ENCODE measurements at places on chromosomes 3 and 15. TPM values are rescaled to one million over a fixed set of nuclear protein-coding genes. Genes with fewer than 3 reads are reported as not detected.

- H3K27me3 ChIP-seq = peaks cover 1% of the 10 kb centered on the region
- no peaks in the 10 kb centered on the region for H3K36me3 ChIP-seq
- DNase-seq = no peak
- H3K27ac ChIP-seq = no peak overlapping the region
- H3K4me3 ChIP-seq = no peak overlapping the region
- no peaks in the 10 kb centered on the region for H3K4me1 ChIP-seq
Measured at GRCh38 chr15:36075333-36075732, 504.1 kb upstream of the CDIN1 start.

- peaks cover 1% of the 10 kb centered on the region for H3K27me3 ChIP-seq
- H3K4me3 ChIP-seq = no peak overlapping the region
- no peaks in the 10 kb centered on the region for H3K36me3 ChIP-seq
- no peak overlapping the region for H3K27ac ChIP-seq
- H3K4me1 ChIP-seq = no peaks in the 10 kb centered on the region
Measured at GRCh38 chr3:63762180-63762579, 56.9 kb upstream of the C3orf49 start.

The SLC6A11 gene
- 0.15 TPM for total RNA-seq

DNA sequence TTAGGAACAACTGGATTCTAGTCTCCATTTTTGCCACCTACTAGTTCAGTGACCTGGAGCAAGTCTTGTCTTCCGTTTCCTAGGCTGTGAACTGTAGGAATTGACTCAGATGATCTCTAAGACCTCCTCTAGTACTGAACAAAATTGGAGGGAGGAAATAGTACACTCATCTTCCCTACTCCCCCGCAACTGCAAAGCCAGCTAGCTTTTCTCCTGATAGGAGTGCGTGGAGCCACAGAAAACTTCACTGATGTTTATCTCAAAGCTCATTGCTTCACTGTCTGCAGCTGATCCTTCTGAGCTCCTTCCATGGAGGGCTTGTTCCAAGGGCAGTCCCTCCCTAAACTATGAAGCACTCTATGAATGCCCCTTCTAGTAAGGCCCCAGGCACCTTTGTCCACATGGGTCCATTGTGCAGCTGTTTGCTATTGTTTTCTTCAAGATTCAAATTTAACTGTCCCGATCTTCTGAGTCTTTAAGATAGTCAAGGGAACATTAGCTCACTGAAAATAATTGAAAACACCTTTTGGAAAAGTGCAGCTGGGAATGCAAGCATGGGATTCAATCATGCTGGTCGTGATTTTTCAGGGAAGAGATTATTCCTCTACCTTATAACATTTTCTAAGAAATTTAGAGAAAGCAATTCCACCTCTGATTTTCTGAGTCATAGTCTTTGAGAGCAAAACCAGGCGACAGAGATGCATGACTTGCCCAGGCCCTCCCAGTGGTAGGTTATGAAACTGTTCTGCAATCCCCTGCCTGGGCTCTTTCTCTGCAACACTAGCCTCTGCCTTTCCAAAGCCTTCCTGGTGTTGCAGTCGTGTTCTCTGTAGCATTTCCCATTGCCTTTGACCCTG is 24.3 kb downstream of the FILIP1L start:
- peaks cover 14% of the 10 kb centered on the region for H3K4me1 ChIP-seq
- H3K36me3 ChIP-seq = no peaks in the 10 kb centered on the region
- peak overlapping the region; percentile 49 for H3K27ac ChIP-seq

DNA sequence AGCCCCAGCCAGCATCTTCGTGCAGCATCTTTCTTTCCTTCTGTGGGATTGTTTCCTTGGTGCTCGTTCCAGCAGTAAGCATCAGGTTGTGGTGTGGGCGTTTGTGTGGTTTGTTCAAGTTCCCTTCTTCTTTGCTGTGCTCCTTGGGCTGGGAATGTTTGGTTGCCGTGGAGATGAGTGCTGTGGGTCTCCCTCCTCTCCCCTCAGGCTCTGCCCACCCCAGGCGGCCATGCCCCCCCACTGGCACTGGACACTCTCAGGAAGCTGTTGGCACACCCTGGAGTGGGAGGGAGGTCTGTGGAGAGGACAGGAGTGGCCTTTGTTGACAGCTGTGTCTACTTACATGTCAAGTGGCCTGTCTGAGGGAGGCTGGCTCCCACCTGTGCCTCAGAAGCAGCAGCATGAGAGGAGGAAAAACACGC is 46.5 kb upstream of the SACM1L start:
- H3K4me1 ChIP-seq = peaks cover 62% of the 10 kb centered on the region
- peaks cover 10% of the 10 kb centered on the region for H3K36me3 ChIP-seq
- no peak for DNase-seq
- H3K27me3 ChIP-seq = no peaks in the 10 kb centered on the region
- H3K4me3 ChIP-seq = peak overlapping the region; percentile 51
- H3K27ac ChIP-seq = peak overlapping the region; percentile 77

DNA sequence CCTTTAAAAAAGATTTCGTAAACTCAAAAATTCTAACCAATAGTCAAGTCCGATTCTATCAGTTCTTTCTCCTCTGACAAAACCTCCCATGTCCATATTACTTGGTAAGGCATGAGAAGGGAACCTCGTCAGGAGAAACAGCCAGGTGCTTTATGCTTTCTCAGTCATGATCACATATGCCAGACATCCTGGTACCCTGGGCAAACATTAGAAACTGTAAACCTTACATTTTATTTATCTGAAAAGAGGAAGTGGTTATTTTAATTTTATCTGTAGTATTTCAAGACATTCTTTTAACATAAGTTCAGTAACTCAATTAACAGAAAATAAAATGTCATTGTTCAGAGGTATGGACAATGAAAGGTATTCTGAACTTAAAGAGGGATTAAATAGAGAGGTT is 474.8 kb upstream of the GBE1 start:
- no peak for DNase-seq
- H3K4me1 ChIP-seq = no peaks in the 10 kb centered on the region
- H3K4me3 ChIP-seq = no peak overlapping the region
- no peaks in the 10 kb centered on the region for H3K36me3 ChIP-seq
- H3K27ac ChIP-seq = no peak overlapping the region

DNA sequence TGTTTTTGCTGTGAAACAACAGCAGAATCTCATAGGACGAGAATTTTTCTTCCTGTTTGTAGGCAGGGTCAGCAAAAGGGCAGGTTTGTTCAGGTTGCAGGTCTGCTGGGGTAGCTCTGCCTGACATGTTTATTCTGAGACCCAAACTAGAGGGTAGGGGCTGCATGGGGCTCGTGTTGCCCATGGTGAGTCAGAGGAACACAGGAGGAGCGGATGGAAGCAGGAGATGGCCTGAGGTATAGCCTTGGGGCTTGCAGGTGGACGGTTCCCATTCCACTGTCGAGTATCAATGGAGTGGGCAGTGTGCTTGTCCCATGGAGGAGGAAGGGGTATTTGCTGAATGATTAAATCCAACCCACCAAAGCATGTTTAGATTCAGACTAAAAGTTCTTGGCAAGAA is 138.9 kb downstream of the APBA2 start:
- no peak overlapping the region for H3K27ac ChIP-seq
- no peak for DNase-seq
- H3K36me3 ChIP-seq = no peaks in the 10 kb centered on the region

The SLTM gene
- 71.9 TPM for total RNA-seq

The ESYT3 gene
- total RNA-seq = not detected

DNA sequence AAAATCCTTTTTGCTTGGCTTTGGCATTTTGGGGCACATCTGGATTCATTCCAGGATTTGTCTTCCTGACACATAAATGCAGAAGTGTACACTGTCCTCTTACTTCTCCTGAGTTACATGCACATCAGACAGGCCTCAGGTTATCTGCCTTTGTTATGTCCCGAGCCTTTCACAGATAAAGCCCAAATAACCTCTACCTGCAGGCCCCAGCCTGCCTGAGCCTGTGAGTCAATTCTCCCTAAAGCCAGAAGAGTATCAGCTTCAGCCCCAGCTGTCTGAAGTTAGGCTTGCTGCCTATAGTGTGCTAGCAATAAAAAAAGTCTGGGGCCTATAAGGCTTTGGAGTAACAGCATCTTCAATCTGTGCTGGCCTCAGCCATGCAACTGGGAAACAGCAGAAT is 17.7 kb upstream of the GSK3B start:
- H3K4me3 ChIP-seq = no peak overlapping the region
- no peak for DNase-seq
- no peaks in the 10 kb centered on the region for H3K36me3 ChIP-seq
- no peak overlapping the region for H3K27ac ChIP-seq
- H3K4me1 ChIP-seq = no peaks in the 10 kb centered on the region
- peaks cover 2% of the 10 kb centered on the region for H3K27me3 ChIP-seq

DNA sequence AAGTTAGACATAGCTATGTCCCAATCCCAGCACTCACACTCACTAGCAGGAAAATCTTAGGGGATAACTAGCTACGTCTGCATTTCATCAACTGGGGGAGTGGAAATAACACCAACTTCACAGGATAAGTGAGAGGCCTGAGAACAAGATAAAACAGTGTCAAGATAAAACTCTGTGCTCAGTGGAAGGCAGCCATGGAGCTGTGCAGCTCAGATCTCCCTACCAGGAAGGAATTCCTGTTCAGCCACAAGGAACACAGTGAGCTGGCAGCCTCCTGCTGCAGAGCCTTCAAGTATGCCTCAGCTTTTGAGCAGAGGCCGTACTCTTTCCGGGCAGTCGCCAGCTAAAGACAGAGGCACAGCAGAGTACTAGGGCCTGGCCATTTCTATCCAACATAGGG is 115.8 kb upstream of the TOPAZ1 start:
- H3K27me3 ChIP-seq = no peaks in the 10 kb centered on the region
- no peak overlapping the region for H3K27ac ChIP-seq
- DNase-seq = no peak

The MYD88 gene
- 51.0 TPM for total RNA-seq

The PRTG gene
- total RNA-seq = 165 TPM

DNA sequence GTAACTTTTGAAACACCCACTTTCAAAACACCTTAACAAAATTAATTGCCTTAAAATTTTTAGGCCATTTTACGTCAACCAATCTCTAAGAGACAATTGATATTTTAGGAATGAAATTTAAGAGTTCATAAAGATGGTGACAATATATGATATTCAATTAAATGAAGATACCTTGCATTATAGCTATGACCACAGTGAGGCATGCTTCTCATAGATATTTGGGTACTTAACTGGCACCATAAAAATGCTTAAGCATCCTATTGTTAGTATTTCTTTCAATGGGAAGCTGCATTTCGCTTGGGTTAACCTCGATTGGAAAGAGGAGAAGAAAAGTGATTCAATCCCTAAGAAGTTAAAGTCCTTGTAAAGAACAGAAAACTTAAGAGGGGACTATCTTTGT is 209.0 kb downstream of the GAP43 start:
- H3K4me1 ChIP-seq = peaks cover 13% of the 10 kb centered on the region
- H3K27me3 ChIP-seq = no peaks in the 10 kb centered on the region
- no peak overlapping the region for H3K4me3 ChIP-seq
- H3K36me3 ChIP-seq = no peaks in the 10 kb centered on the region
- no peak overlapping the region for H3K27ac ChIP-seq

The OSBPL10 gene
- total RNA-seq = 61.0 TPM

The ITGA11 gene
- total RNA-seq = 0.28 TPM

GRCh38 chr3:110749006-110749405 is 322.6 kb upstream of the NECTIN3 start:
- no peak for DNase-seq
- H3K27ac ChIP-seq = no peak overlapping the region
- no peaks in the 10 kb centered on the region for H3K36me3 ChIP-seq

The DHFR2 gene
- total RNA-seq = 1.9 TPM

The IL12A gene
- 0.67 TPM for total RNA-seq

- no peaks in the 10 kb centered on the region for H3K4me1 ChIP-seq
- H3K36me3 ChIP-seq = no peaks in the 10 kb centered on the region
- no peak for DNase-seq
- H3K4me3 ChIP-seq = no peak overlapping the region
- H3K27ac ChIP-seq = no peak overlapping the region
Measured at GRCh38 chr3:31476209-31476608, 56.5 kb upstream of the STT3B start.

DNA sequence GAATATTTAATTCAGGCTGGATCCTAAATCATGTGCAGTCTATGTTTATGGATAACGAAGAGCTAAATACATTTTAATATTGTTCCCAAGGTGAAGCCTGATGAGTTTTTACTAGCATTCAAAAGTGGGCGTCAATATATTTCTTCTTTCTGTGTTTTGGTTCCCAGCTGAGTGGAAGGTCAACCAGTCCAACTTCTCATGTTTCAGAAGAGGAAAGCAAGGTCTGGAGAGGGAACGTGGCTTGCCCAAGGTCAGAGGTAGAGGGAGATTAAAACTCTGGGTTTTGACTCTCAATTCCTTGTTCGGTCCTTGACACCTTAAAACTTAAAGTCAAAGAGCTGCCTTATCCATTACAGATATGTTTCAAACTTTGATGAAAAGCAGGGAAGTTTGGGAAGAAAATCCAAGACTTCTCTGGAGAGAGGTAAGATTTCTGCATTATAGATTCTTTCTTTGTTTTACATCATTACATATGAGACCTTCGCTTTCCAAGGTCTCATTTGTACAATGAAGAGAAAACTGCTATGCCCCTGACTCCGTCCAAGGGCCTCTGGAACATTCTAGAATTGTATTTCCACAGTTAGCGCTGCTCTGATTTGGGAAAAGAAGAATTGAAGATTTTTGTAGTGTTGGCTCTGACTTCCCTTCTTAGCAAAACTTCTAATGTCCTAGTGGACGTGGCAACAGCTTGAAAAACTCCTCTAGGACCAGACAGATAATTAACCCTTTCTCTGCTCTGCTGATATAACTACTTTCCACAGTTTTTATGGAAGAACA is 57.7 kb upstream of the HES1 start:
- H3K4me3 ChIP-seq = no peak overlapping the region
- H3K4me1 ChIP-seq = peaks cover 8% of the 10 kb centered on the region
- DNase-seq = no peak
- peaks cover 4% of the 10 kb centered on the region for H3K27me3 ChIP-seq
- H3K27ac ChIP-seq = no peak overlapping the region

GRCh38 chr3:112633757-112634156 is 7.2 kb downstream of the CCDC80 start:
- no peak overlapping the region for H3K27ac ChIP-seq
- H3K4me1 ChIP-seq = peaks cover 18% of the 10 kb centered on the region
- DNase-seq = no peak

DNA sequence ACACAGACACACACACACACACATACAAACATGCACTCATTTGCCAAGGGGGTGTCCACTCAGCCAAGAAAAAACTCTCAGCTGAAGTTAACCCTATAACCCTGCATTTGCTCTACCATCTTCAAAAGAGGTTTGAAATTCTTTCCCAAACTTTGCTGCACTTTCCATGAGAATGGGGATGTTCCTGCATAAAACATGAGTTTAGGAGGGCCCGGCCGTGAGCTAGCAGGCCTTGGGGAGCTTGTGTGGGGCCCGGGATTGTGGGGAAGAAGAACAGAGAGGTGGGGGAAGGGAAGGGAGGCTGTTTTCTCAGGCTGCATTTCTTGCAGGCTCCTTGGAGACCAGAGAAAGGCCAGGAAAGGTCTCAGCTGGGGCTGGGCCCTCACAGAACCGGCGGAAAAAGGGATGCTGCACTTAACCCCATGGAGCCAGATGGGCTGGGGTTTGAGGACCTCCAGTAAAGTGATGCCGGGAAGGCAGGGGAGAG is 40.8 kb downstream of the SEMA5B start:
- H3K4me3 ChIP-seq = no peak overlapping the region
- no peaks in the 10 kb centered on the region for H3K36me3 ChIP-seq

- peaks cover 6% of the 10 kb centered on the region for H3K27me3 ChIP-seq
- no peak for DNase-seq
- peaks cover 40% of the 10 kb centered on the region for H3K4me1 ChIP-seq
- no peak overlapping the region for H3K4me3 ChIP-seq
Measured at GRCh38 chr3:124149771-124150170, 157.8 kb upstream of the ROPN1 start.

GRCh38 chr15:47652328-47652727 is 65.0 kb upstream of the SEMA6D start:
- H3K27me3 ChIP-seq = no peaks in the 10 kb centered on the region
- H3K4me3 ChIP-seq = no peak overlapping the region
- H3K36me3 ChIP-seq = no peaks in the 10 kb centered on the region
- H3K27ac ChIP-seq = no peak overlapping the region

The AHSG gene
- total RNA-seq = not detected
